ENCODE measurements at places on chromosomes 3 and 15.

- no peak for DNase-seq
These were observed 1.6 kb upstream of the TPM1 start for GRCh38 chr15:63040954-63041353.

GRCh38 chr3:122067214-122067550 lies 12.0 kb downstream of the CD86 start:
- DNase-seq = no peak

DNA sequence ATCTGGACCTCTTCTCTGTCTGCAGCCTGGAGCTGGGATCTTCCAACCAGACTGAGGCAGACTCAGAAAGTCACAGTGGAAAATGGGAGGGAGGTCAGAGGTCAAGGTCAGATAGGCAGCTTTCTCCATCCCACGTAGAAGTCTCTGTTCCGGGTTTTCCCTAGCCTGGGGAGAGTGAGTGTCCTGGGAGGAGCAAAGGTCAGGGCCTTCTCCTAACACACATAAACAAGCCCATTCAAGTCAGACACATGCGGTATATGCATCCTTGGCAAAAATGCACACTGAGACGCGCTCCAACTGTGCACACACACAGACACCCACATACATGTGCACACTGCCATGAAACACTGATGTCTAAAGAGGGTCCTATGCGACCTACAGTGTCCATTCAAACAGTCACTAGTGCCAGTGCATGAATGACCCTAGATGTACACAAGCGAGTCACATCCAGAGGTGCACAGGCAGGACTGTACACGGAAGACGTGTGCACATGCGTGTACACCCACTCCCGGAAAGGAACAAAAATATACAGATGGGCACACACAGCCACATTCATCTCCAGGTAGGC lies 681 bp downstream of the TWF2 start:
- no peak for DNase-seq

DNA sequence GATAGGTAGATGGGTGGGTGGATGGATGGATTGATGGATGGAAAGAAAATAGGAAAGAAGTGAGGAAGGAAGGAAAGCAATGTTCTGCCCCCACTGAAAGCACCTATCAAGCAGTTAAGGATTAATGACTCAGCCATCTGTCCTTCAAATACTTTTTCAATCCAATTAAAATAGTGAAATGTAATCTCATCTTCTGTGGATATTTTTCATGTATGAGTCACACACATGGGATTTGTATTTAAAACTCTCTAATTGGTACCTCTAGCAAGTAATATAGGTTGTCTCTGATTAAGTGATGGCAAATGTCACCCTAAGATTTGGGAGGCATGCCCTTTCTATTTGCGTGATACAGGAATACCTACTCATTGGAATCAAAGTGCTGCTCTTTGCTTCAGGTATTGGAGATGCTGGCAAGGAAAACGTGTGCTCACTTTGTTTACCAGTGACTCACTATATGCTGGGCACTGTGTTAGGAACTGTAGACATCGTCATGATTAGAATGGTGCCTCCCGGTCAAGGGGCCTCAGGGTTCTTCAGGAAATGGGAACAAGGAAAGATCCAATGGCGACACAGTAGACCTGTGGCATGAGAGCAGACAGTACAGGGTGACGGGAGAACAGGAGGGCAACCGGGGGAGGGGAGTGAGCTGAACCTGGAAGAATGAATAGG lies 230.1 kb downstream of the CLSTN2 start:
- no peak for DNase-seq

- DNase-seq = no peak
These were observed 20.8 kb upstream of the ITGB5 start for GRCh38 chr3:124907957-124908356.

GRCh38 chr3:2741516-2741915 lies 368.7 kb downstream of the IL5RA start:
- DNase-seq = no peak

DNA sequence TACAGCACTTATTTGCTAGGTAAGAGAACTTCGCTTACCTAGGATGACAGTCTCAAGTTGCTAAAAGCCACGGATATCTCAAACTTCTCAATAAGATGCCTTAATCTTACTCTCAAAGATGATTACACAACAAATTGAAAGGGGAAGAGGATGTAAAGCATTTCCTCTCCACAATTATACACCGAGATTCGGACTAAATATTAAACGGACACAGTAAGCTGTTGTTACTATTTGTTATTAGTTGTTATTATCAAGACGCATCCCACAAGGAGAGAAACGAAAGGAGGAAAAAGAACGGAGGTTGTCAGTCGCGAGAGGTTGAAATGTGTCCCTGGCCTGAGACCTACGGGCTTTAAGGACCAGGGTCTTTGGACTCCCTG lies 660 bp downstream of the ZNF106 start:
- DNase-seq = no peak

- DNase-seq = no peak
These were observed 23.4 kb downstream of the STRIT1 start for GRCh38 chr3:155270063-155270462.

DNA sequence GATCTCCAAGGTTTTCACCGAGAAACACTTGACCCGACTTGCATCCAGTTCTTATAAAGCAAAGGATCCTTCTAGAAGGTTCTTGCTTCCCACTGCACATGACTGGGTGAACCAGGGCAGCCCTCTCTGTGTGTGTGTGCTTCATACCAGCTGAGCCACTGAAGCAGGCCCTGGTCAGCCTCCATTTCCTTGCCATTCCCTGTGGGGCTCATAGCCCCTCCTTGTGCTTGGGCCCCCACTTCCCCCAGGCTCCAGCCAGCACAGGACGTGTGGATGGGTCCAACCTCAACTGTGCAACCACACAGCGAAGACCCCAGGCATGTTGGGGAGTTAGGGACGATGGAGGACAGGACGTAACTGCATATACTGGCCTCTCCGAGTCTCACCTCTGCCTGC lies 15.5 kb downstream of the KLF15 start:
- no peak for DNase-seq

GRCh38 chr3:16147220-16147994 lies 27.1 kb upstream of the GALNT15 start:
- DNase-seq = no peak

GRCh38 chr3:30082652-30083051 lies 523.7 kb upstream of the TGFBR2 start:
- DNase-seq = no peak

DNA sequence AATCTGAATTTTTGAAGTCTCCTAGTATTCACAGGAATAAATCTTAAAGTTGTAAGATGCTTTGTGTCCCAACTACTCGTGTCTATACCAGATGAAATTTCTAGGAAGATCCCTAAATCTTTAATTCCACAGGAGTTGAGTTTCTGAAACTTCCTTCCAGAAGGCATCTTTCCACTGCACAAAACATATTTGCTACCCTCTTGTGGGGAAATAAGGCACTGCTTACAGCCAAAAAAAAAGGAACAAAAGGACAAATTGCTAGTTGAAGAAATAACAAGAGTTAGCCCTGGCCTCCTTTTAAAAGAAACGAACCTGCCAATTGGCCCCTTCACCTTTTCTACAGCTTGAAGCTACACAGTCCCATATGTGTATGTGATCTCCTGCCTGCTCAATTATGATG lies 54.0 kb downstream of the TAFA4 start:
- DNase-seq = no peak

- no peak for DNase-seq
These were observed 96.2 kb downstream of the OCA2 start for GRCh38 chr15:28002867-28003266.

DNA sequence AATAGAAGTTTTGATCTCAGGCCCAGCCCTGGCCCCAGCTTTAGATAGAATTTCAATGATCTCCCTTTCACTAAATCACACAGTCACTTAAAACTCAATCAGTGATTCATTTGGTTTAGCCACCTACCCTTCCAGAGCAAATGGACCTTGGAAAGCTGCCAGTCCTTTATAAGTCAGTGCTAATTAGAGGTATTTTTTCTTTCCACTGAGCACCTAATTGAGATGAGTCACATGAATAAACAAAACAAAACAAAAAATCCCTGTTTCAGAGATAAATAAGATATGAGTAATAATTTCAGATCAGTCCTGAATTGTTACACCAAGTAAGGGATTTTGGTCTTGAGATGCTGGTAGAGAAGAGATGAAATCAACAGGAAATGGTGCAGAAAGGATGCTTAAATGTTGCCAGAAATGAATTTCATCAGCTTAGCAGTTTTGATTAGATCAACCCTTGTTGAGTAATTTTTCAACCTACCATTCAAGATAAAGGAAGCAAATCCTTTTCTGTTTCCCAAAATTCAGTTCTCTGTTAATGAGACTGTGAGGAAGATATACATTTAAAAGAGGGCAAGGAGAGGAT lies 352.0 kb upstream of the COL8A1 start:
- DNase-seq = no peak

- DNase-seq = no peak
These were observed 32.8 kb downstream of the DPH3 start for GRCh38 chr3:16231983-16232382.

DNA sequence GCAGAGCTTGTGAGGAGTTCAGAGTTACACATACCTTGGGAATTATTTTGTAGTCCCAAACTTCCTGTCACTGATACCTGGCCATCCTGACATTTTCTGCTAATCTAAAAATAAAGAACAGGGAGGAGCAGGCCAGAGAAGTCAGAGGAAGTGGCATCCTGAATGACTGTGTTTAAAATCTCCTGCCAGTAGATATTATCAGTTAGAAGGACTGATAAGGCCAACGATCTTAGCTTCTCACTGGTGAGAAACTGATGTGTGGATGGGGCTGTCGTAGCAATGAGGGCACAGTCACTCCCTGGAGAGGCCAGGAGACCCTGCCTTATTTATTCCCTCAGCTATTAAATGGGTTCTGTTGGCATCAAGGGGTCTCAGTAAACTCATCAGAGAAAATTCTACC lies 115.1 kb downstream of the DGKG start:
- no peak for DNase-seq

DNA sequence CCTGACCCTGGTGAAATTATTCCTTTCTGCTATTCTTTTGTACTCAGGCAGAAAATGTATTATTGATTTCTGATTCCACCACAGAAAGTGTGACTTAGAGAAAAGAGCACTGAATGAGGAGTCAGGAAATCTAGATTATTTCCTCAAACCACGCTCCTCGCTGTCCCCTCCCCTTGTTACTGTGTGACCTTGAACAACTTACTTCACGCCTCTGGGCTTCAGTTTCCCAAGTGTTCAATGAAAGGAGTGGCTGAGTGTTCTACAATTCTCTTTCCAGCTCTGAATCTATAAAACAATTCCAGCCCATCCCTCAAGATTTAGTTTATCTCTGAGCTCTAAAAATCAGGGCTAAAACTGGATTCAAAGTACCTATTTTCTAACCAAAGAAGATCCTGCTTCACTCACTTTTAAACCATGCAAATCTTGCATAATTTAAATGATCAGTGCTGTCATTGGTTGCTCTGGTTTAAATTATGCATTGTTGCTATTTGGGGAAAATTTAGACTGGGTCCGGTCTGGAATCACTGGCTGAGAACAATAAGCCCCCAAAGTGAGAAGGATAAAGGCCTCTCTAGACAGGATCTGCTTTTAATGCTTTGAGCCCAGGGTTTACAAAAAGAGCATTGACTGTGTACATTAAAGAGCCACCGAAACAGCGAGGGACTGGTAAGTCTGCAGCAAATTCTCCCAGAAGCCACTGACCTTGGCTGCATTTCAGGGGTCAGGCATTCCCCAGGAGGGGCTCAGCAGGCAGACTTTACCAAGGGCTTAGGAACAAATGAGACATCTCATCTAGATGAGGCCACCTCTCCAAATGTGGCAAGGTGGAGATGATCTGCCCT lies 3.2 kb downstream of the TNIK start:
- no peak for DNase-seq

DNA sequence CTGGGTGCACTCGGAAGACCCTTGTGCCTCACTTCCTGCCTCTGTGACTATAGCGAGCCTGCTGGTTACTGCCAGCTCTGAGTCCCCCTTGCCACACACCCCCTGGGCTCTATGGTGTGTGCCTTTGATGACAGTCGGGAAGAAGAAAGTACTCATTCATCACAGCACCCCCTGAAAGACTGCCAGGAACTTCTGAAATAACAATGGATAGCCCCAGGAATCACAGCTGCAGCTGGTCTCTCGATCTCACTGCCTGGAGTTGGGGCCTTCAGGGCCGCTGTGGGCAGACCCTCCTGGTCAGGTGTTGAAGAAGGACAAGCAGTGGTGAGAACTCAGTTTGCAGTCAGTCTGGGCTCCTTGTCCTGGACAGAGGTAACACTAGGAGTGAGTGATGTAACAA lies 9.8 kb upstream of the RPP14 start:
- DNase-seq = no peak

DNA sequence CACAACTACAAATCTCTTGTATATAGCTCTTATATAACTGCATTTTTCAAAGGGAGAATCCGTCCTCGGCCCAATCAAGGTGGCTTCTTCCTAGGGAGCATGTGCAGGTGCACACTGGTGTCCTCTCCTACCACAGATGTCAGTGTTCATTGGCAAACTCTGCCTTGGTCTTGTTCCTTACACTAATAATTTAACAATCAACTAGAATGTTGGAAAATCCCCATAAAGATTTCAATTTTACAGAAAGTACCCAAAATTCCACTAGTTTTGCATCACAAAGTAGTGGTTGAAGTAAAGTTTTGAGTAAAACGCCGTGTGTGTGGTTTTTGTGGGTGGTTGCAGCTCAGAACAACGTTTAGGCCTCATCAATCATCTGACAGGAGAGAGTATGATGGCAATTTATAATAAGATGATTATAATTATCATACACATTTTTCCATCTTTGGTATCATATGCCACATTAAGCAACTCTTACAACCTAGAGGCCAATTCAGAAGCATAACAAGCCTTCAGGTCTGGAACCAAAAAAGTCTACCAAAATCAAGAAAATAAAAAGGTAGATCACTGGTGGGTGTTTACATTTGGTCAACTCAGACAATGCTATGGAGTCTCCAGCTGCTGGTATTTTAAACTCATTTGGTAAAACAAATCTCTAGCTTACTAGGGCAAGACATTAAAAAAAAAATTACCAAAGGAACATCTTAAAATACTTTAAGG lies 128.9 kb upstream of the BHLHE40 start:
- no peak for DNase-seq

GRCh38 chr3:187630404-187630803 lies 39.8 kb downstream of the SST start:
- no peak for DNase-seq

DNA sequence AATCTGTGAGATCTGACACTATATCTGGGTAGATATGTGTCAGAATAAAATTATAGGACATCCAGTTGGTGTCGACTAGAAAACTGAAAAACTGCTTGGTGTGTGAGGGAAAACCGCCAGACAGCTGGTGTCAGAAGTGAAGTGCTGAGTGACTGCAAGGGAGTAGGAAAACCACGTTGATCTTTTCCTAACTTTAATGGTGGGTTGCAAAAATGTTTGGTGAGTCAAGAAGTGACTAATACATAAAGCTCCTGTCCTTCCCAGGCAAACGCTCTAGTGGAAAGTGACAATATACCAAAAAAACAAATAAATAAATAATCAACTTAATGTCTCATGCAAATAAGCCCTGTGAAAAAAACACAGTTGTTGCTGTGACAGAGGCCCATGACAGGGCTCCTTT lies 7.3 kb upstream of the CD96 start:
- DNase-seq = no peak

- DNase-seq = no peak
These were observed 500.4 kb downstream of the SHQ1 start for GRCh38 chr3:72347819-72348319.

Data from activated B cell treated with CpG ODN at 0.5 μM for 24 hours (primary cell).